NCI-H1436 treated with DMSO at 0.1 percent for 48 hours (cell line): ENCODE measurements at places on chromosomes 3 and 15.

- DNase-seq = no peak
These were observed 4.7 kb downstream of the GAP43 start for GRCh38 chr3:115628075-115628412.

- DNase-seq = no peak
These were observed 28.3 kb downstream of the RUVBL1 start for GRCh38 chr3:128095222-128095703.

DNA sequence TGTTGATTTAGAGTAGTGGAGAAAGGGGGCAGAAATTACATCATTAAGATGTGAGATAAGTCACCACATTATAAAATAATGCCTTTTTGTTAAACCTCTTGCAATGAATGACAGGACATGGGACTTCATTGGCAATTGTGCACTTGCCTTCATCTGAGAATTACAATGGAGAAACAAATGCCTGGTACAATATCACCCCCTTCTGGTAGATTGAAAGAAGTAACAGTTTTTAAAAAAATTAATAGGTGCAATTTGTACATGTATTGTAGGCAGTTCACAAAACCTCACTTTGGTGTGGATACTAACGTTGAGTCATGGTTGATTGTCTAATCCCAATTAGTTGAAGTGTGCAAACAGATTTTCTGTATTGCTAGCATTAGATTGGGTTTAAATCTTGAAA, 4.6 kb upstream of the P2RY14 start:
- DNase-seq = no peak

GRCh38 chr3:87053553-87053952, 62.6 kb upstream of the VGLL3 start:
- no peak for DNase-seq

GRCh38 chr3:46350262-46350565, 3.7 kb upstream of the CCR2 start:
- DNase-seq = no peak

DNA sequence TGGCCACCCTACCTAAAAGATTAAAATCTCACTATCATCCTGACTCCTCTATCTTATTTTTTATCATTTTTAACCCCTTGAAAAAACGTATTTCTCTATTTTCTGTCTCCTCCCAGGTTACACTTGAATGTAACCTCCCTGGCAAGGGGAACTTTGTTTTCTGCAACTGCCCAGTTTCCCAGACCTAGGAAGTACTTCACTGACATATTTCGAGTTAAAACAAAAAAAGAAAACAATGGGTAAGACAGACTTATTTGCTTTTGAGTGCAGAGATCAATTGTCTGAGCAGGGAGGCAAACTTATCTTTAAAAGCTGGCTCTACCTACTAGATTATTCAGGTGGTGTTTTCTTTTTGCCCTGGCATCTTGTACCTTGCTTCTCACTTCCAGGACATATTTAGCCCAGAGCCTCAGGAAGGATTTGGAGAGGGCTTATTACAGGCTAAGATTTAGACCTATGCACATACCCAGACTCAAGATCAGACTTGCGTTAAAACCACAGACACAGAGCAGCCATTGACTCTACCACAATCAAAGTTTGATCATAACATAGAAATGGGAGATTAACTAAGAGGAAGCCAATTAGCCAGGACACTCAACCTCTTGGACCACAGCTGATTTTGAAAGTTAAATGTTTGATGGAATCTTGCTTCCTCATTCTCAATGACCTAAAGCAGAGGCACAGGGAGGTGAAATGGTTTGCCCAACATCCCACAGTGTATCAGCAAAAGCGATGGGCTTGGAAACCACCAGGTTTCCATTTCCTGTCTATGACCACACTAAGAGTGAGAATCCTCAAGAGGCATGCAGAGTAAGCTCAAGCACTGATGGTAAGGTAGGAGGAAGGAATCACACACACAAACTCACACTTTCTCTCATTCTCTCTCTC, 169.5 kb upstream of the THBS1 start:
- no peak for DNase-seq

DNA sequence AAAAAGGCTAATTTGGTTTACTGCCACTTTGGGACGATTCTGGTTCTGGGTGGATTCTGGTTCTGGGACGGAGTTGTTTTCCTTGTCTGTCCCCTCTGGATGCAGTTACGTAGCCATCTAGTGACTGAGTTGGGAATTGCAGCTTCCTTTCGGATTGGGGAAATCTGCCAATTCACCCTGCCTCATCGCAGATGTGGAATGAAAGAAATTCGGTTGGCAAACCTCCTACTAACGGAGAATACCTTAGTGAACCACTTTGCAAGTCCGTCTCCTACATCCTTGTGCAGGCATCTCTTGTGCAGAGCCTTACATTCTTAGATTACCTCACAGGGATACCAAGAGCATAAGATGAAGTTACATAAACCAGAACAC, 31.5 kb upstream of the AP4E1 start:
- DNase-seq = no peak

DNA sequence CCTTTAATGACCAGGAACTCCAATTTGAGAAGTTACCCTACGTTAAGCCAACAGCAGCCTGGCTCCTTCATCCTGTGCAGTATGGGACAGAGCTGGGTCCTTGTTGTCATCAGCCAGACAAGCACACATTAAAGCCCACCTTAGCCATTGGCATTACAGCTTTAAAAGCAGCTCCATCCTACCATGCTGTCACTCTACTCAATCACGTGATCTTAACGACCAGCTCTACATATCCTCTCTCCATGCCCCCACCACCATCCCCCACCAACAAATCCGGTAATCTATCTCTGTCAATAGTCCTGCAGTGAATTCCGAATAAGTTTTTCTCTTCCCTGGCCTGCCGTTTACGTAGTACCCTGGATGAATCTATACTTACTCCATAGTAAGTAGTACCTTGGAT, 82.9 kb upstream of the DGKG start:
- no peak for DNase-seq

DNA sequence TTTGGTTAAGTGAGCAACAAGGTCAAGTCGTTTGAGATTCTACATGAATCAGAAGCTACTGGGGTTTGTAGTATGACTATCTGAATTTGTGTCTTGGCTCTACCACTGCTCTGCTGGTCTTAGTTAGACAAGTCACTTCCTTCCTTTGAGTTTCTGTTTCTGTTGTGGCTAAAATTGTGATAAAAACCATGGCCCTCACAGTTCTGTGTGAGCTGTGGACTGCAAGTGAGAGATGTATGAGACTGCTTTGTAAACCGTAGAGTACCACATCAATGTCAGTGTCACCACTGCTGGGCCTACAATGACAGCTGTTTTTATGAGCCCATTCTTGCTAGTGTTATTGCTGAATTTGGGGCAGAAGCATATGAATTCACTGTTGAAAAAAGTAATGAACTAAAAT, 32.7 kb downstream of the RARB start:
- no peak for DNase-seq

DNA sequence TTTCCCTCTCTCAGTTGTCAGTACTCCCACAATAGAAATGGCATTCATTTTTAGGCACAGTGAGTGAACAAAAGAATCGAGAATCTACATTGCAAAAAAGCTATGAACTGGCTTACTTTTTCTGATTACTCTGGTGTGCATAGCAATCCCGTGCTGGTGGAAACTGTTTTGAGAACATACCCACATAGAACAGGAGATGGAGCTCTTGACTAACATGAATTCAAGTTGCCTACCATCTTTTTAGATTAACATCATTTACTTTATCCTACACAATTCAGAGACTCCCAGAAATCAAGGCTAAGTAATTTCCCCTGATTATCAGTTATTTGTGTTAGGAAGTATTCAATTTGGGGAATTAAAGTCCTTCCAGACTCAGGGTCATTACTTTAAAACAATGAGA, 326.6 kb downstream of the ARPP21 start:
- DNase-seq = no peak

DNA sequence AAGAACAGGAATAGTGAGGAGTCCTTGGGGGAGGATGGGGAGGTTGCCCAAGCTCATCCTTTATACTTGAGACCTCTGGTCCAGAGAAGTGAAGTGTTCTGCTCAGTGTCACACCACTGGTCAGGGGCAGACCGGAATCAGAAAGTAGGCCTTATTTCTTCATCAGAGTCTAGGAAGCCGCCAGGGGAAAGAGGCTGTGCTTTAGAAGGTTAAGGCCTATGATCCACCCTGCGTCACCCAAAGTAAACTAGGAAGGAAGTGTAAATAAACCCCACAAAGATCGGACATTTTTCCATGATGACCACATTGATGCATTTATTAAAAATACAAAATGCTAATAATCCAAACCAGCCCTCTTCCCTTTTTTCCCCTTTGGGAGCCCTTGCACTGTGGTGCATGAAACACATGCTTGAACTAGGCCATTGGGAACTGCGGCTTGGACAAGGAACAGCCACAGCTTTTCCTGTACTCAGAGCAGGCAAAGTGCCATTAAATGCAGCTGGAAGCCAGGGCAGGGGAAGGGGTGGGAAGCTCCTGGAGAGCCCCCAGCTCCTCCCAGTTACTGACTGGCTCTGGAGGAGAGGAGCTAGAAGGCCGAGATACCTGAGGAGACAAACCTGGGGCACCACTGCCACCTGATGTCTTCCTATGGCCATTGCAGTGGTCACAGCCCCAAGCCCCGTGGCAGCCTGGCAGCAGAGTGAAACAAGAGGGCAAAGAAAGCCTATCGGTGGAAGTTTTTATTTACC, 37.0 kb downstream of the CDC25A start:
- peak; percentile 0 for DNase-seq

DNA sequence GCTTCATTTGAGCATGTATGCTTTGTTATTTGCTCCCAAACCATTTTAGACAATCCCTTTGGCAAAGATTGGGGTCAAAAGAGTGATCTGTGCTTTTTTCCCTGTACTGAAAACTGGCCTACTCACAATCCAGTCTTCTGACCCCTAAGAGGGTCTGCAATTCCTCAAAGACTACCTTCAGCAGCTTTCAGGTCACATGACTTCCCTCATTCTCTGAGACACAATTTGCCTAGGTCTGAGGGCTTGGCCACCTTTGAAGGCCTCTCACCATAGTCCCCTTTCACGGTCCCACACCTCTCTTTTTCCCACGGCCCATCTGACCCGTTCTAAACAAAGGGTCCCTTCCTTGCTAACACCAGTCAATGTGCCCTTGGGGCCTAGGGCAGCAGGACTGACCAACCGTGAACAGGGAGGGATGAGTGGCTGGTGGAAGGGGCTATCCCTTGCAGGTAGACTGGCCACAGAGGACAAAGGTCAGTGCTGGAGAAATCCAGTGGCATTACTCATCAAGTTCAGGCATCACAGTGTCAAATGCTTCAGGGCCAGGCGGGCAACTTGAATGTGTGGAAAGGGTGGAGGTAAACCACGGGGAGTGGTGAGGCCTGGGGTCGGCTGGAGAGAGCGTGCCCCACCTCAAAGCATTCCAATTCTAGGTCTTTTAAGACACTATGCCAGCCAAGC, 10.8 kb downstream of the RASL12 start:
- DNase-seq = no peak
